Stimulated activated CD4-positive, alpha-beta T cell treated with anti-CD3 and anti-CD28 coated beads, Interleukin-1b, Interleukin-23, amount 100 ng/mL, for 24 hours (primary cell): ENCODE measurements at places on chromosomes 2 and 18.

DNA sequence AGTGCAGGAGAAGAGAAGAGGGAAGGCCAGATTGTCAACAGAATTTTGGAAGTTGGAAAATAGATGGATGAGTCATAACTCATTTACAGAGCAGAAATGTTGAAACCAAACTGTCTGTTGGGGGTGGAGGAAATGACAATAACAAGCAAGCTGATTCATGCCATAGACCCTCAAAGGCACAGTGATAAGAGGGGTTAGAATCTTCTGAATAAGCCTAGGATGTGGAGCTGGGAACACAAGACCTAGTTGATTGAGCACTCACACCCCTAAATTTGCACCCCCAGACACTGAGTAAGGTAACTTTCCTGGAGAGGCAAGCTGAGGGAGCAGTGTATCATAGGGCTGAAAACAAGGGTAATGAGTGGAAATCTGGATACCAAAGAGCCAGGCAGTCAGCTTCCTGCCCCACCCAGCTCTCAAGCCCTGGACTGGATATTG lies 141.4 kb downstream of the SCG2 start:
- no peak for DNase-seq

DNA sequence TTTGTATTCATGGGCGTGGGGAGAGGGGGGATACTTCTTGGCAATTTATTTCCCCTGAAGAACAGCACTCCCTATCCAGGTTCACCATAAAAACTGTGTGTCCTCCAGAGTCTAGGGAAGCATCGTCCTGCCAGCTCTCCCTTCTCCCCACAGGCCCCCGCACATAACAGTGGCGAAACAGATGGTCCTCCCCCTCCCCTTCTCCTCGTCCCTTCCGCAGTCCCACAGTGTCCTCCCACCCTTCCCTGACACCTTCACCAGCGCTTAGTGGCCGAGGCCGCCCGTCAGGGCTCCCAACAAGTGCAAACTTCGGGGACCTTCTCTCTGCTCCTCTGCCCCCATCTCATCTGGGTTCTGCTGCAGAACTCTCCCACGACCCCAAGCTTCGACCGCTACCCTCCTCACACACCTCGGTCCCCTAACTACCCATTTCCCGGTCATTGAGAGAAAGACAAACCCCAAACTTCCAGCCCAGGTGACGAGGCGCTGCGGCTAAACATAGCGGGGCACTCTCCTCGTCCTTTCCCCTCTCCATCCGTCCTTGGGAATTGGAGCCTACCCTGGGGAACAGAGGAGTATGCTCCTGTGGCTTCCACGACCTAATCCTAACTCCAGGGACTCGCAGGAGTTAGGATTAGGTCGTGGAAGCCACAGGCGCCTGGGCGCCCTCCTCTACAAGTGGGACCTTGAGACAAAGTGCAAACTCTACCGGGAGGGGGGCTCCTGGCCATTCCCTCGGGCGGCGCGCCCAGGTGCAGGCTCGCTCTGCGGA lies 971 bp downstream of the ZNF385B start:
- DNase-seq: no peak

DNA sequence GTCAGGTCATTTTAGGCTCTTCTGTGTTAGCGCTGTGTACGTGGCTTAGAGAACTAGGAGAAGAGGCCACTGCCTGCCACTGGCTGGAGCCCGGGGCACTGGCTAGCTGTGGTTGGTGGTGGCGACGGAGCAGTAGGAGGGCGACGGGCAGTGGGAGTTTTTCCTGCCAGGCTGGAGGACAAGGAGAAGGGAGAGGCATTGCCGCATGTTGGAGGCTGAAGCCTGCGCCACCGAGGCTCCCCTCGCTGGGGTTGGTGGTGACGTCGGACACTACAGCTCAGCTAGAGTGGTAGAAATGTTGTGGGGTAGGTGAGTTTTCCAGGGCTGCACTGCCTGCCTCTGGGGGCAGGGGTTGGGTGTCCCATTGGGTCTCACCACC lies 41.7 kb upstream of the IMP4 start:
- no peak for DNase-seq

DNA sequence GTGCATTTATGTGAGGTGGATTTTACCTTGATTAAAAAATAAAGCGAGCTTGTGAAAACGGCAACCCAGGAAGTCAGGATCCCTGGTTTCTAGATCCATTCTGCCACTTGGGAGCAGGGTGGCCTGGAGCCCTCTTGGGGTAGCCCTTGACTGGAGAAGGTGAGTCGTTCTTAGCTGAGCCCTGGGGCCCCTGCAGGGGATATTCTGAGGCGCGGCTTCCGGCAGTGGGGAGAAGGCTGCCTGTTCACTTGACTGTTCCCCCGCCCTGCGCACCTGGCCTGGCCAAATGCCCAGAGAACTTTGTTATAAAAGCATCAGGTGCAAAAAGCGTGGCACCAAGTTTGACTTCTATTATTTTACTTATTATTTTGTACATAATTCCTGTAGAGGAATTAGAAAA lies 221.9 kb downstream of the DYSF start:
- no peak for DNase-seq

DNA sequence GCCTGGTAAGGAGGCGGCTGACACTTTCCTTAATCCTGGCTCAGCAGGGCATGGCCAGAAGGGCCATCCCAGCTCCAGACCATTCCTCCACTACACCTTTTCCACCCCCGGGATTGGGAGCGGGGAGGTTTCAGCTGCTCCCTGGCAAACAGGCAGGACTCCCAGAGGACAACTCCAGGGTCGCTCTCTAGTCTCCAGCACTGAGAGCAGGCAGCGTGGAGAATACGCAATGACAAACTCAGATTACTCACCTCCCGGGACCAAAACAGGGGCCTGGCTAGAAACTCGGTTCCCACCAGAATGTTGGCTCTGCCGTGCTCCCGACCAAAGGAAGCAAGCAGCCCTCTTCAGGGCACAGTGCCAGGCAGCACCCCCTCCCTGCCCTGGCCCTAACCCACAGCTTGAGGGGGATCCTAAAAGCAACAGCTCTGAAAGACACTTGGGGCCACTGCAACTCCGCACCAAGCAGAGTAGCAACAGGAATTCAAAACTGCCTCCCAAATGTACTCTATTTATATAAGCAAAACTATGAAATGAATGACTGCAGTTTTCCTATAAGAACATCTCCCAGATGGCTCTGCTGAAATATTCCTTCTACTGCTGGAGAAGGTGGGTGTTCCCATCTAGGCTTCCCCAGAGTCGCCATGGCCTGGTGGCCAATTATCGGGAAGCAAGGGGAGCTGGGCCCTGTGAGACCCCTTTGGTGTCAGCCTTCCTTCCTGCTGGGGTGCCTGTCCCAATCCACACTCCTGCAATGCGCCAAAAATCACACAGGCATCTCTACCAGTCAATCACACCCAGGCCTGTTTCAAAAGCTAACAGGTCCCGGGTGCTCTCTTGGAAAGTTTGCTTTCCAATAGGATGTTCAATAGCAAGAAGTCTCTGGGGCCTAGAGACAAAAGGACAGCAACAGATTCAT lies 61.2 kb upstream of the POMC start:
- DNase-seq: no peak

GRCh38 chr2:219706823-219707281 lies 79.4 kb downstream of the SLC4A3 start:
- no peak for DNase-seq
